Vagina (tissue), 2 donors: ENCODE measurements at places on chromosomes 4 and X.

DNA sequence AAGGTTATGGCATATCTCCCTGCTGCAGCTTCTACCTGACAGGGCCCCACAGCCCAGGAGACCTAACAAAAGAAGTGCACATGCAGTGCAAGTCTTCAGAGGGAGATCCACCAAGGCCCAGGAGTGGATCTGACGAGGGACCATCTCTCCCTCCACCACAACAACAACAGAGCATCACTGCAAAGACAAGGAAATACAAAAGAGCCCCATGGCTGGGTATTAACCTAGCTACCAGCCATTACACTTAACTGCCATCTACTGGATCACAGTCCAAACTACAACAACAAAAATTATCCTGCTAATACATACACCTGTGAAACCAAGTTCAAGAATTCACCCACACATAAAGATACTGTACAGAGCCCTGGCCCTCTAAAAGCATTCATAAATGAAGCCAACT is 280.2 kb upstream of the SLC7A11 start:
- no peaks in the 10 kb centered on the region for H3K27me3 ChIP-seq
- H3K27ac ChIP-seq: no peak overlapping the region
- no peak for DNase-seq
- H3K4me1 ChIP-seq: no peaks in the 10 kb centered on the region
- H3K36me3 ChIP-seq: no peaks in the 10 kb centered on the region

DNA sequence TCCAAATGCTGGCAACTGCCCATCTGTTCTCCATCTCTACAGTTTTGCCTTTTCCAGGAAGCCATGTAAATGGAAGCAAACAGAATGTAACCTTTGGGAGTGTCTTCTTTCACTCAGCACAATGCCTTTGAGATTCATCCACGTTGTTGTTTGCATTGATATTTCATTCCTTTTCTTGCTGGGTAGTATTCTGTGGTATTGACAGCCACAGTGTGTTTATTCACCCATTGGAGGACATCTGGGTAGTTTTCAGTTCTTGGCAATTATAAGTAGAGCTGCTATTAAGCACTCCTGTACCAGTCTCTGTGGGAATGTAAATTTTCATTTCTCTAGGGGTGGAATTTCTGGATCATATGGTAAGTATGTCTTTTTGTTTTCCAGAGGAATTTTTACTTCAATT is 194.3 kb upstream of the RPS6KA3 start:
- H3K27ac ChIP-seq: no peak overlapping the region
- no peak overlapping the region for H3K4me3 ChIP-seq
- DNase-seq: no peak
- no peaks in the 10 kb centered on the region for H3K4me1 ChIP-seq
- H3K36me3 ChIP-seq: no peaks in the 10 kb centered on the region

- no peak overlapping the region for H3K4me3 ChIP-seq
- H3K36me3 ChIP-seq: no peaks in the 10 kb centered on the region
- H3K4me1 ChIP-seq: peaks cover 9% of the 10 kb centered on the region
These were observed 22.4 kb upstream of the CPLX1 start for GRCh38 chr4:848307-848691.

- DNase-seq: no peak
- no peak overlapping the region for H3K4me3 ChIP-seq
- no peaks in the 10 kb centered on the region for H3K27me3 ChIP-seq
- H3K36me3 ChIP-seq: no peaks in the 10 kb centered on the region
These were observed 202.9 kb downstream of the CHIC1 start for GRCh38 chrX:73765776-73766430.

DNA sequence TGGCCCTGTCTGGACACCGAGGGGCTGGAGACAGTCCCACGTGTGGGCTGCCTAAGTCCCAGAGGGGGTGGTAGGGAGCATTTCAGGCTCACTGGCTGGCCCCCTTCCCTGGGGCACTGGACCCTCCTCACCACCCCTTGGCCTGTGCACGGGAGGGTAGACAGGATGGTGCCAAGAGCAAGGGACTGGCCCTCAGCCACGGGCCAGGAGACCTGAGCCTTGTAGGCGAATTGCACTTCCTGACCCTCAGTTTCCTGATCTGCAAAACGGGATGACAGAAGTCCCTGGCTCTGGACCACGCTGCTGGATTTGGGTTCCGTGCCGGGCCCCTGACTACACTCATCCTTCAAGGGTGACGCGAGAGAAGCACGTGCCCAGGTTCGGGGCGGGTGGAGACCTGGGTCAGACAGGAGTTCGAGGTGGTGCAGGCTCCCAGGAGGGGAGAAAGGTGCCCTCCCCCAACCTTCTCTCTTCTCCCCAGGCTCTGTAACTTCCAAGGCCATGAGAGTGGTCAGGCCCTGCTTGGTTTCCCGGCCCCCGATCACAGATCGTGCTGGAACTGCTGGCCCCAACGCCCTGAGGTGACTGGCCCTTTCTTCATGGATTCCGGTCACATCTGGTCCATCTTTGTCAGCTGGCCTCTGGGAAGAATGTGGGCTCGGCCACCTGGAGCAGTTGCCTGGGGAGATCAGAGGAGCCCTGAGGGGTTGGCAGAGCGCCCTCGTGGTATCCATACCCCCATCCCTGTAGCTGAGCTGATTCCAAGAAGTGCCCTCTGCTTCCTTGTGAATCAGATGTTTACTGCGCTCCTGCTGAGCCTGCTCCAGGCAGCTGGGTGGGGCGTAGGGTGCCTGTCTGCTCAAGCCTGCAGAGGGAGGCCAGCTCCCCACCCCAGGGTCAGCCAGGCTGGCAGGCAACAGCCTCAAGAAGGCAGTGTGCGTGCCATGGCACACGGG is 3.3 kb downstream of the SH3BP2 start:
- H3K27ac ChIP-seq: peak overlapping the region; percentile 90
- no peaks in the 10 kb centered on the region for H3K36me3 ChIP-seq
- H3K27me3 ChIP-seq: no peaks in the 10 kb centered on the region
- no peak overlapping the region for H3K4me3 ChIP-seq

DNA sequence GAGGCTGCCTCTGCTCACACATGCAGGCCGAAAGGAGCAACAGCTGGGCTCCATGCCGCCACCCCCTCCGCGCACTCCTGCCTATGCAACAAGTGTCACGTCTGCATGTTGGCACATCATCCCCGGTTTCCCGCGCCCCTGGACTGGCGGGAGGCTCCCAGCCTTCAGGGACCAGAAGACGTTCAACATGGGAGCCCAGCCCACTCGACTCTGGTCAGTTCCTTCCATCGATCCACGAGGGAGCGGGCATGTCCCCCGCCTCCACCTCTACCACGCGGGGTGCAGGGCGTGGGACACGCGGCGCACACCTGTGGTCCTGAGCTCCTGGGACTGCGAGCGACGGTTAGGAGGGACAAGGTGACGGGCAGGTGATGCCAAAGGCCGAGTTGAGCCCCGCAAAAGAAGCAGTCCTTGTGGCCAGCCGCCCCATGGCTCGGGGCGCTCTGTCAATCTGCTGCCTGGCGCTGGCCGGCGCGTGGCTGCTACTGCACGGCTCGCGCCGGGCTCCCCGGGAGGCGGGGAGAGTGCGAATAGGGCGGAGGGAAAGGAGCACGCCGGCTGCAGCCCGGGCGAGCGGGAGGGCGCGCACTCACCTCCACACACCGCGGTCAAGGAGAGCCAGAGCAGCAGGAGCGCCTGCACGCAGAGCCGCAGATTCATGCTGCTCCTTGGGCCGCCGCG is 645 bp downstream of the APLN start:
- peak; percentile 81 for DNase-seq
- H3K27me3 ChIP-seq: no peaks in the 10 kb centered on the region
- H3K4me3 ChIP-seq: peak overlapping the region; percentile 40
- H3K27ac ChIP-seq: no peak overlapping the region
- no peaks in the 10 kb centered on the region for H3K36me3 ChIP-seq

DNA sequence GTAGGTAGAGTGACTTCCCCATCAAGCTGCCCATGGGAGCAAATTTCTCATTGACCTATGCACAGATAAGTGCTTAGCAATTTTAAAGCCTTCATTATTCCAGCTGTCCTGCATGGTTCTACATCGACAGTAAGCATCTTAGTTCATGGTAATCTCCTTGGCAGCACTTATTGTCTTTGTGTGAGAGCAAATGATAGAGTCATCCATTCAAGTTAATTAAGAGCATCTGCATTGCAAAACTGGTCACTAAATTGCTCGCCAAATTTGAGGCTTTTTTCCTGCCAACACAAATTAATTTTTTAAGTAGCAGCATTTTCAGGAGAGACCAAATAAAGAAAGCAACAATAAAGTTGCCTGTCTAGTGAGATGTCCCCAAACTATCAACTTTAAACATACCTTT is 76.7 kb downstream of the SH3BGRL start:
- no peaks in the 10 kb centered on the region for H3K27me3 ChIP-seq
- H3K4me3 ChIP-seq: no peak overlapping the region
- no peaks in the 10 kb centered on the region for H3K4me1 ChIP-seq
- H3K27ac ChIP-seq: no peak overlapping the region
- DNase-seq: no peak
- H3K36me3 ChIP-seq: peaks cover 6% of the 10 kb centered on the region

DNA sequence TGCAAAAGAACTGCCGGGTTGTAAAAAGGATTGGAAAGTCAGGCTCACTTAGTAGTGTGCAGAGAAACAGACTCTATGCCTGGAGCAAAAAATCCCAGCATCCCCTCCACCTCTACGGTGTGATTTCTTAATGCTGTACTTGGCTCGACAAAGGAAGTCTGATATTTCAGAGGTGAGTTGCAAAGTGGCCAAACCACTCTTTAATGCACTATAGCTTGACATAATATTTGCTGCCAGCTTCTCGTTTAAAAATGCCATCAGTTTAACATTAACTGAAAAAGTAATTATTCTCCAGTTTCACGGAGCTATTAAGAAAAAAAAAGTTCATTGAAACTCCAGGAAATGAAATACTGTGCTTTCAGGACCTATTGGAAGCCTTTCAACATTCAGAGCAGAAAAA is 448.3 kb upstream of the ZFP42 start:
- no peak overlapping the region for H3K27ac ChIP-seq
- no peaks in the 10 kb centered on the region for H3K36me3 ChIP-seq
- no peaks in the 10 kb centered on the region for H3K4me1 ChIP-seq
- no peak for DNase-seq
